ENCODE measurements at places on chromosomes 2 and 18. TPM values are rescaled to one million over a fixed set of nuclear protein-coding genes. Genes with fewer than 3 reads are reported as not detected.

DNA sequence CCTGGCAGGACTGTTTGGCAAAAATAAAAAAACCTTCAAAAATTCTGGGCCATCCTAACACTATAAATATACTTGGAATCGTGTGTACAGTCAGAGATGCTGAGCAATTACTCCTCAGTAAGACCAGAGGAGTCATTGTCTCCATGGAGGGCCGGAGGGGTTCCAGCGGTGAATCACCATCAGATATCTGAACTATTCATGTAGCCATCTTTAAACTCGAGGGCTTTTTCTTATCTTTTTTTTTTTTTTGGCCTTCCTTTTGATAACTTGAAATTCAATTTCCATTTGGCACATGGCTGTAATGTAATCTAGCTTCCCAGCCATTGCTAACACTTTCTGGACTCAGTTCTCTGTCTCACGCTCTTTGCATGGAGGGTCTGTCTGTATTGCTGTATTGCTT lies 7.4 kb upstream of the FHL2 start:
- no peak for DNase-seq

DNA sequence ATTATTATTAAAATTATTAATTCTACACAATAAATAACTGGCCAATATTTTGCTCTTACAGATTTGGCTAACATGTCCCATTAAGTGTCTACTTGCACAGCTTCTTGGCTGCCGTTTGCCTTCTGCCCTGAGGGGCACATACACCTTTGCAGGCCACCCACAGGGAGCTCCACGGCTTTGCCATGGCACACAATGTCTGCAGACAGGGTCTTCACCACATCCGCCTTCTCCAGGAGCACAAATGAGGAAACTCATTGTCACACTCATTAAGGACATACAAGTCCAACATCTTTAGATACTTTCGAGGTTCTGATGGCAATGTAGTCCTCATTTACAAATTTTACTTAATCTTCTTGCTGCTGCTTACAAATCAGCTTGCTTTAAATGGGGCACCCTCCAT lies 45.6 kb downstream of the LONRF2 start:
- DNase-seq = no peak

DNA sequence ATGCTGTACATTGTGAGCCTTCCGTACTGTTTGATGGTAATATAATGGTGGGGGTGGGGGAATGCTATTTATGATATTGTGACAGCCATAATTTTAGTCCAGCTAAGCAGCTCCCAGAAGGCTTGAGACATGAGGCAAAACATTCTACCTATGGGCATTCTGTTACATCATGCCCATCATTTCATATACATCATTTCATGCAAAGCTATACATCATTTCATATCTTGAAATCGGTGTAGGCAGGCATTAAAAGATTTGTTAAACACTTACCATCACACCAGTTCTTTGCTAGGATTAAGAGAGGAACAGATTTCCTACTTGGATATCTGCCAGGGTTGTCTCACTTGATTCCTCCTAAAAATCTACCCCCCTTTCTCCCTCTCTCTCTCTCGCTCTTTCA lies 84.5 kb downstream of the COL5A2 start:
- no peak for DNase-seq

DNA sequence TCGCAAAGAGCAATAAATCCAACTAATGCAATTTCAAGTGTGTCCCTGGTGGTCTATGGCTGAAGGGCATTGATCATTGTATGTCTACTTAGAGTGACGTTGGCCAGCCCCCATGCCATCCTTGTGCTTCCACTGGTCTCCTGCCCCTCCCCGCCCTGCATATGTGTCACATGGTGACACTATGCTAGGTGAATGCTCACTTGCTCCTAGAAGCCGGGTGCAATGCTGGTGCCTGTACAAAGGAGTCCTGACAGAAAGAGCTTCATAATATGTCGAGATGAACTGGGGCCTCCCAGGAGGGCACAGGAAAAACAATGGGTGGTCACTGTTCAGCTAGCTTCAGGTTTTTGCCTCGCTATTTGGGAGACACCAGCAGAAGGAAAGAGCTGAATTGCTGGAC lies 5.9 kb upstream of the TRABD2A start:
- DNase-seq = no peak

GRCh38 chr18:80184243-80184772 lies 63.0 kb downstream of the PARD6G start:
- DNase-seq = no peak

- DNase-seq = no peak
Measured at GRCh38 chr2:156279446-156280150, 52.9 kb downstream of the NR4A2 start.

- no peak for DNase-seq
Measured at GRCh38 chr2:27494944-27495554, at the start of gene FNDC4. FNDC4 (minus strand) TSS chr2:27495200; CDS start chr2:27494679, 521 bp downstream.

- DNase-seq = peak; percentile 15
Measured at GRCh38 chr2:149313512-149313972, 16.8 kb upstream of the LYPD6 start.

DNA sequence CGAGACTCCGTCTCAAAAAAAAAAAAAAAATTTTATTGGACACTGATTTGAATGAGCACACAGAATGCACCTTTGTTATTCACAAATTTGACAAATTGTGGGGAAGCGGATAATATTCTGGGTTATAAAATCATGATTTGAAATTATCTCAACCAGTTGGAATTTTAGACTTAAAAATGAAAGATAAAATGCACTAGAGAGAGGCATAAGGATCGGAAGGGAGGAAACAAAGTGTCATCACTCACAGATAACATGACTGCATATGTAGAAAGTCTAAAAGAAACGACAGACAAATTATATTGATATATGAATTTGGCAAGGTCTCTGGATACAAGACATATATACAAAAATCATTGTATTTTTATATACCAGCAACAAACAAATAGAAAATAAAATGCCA lies 70.6 kb downstream of the CD28 start:
- DNase-seq = no peak

DNA sequence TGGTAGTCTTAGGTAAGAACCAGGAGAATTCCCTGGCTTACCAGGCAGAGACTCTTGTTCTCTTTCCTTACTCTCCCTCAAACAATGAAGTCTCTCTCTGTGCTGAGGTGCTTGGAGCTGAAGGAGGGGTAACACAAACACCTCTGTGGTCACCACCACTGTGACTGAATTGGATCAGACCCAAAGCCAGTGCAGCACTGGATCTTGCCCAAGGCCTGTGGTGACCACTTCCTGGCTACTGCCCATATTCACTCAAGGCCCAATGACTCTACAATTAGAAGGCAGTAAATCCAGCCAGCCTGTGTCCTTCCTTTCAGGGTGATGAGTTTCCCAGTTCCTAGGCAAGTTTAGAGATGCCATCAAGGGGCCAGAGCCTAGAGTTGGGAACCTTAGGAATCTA lies 706.8 kb downstream of the SLC4A3 start:
- DNase-seq = no peak

Gene GAL3ST2
- total RNA-seq = 1.6 TPM

Gene IL1R1
- total RNA-seq = 7.1 TPM

Gene ITGA4
- total RNA-seq = 0.36 TPM

Gene SLC14A1
- 1.2 TPM for total RNA-seq

Gene PLEKHH2
- total RNA-seq = 15.0 TPM

Measured in Panc1 (cell line).